ENCODE measurements at places on chromosomes 4 and X.

DNA sequence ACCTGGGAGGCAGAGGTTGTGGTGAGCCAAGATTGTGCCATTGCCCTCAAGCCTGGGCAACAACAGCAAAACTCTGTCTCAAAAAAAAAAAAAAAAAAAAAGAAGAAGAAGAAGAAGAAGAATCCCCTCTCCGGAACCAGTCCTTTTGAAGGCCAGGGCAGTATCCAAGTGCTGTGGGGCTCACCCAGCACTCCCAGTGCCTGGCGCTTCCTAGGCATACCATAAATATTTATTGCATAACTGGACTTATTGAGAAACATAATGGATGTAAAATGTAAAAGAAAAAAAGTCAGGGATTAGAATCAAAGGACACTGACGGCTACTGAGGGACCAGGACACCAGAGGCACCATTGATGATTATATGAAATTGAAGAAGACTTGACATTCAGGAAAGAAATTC is 162.1 kb upstream of the KIT start:
- no peak for DNase-seq

- DNase-seq: no peak
Measured at GRCh38 chrX:19334945-19335626, 8.6 kb upstream of the PDHA1 start.

DNA sequence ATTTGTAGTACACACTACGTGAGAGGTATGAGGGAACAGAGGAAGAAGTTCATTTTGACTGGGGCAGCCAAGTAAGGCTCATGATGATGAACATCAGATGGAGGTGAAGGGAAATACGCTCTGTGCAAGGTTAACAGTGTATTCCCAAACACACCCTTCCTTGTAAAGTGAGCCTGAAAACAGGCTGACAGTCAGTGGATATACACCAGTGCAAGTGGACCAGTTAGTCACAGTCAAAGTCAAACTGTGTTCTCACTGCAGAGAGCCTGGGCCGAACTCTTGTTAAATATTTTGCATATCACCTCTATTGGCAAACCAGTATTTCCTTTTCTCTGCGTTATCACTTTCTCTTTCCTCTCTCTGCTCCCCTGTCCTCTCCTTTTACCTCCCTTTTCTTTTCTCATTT is 23.4 kb upstream of the RHOH start:
- DNase-seq: no peak

DNA sequence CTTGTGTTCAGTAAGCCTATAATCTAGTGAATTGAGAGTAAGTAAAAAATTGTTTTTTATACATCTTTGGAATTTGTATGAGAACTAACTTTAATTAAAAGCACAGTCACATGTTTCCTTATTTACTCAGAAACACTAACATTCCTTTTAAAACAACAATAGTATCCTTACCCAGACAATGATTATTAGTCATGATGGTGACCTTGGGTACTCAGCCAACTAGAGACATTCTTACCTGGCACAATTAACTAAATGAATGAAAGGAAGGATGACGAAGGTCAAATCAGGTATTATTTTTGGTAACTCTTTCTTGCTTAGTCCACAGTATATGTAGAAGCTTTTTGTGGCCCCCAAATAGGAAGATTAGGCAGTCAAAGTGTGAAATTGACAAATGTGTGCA is 901.0 kb downstream of the FAT4 start:
- no peak for DNase-seq

DNA sequence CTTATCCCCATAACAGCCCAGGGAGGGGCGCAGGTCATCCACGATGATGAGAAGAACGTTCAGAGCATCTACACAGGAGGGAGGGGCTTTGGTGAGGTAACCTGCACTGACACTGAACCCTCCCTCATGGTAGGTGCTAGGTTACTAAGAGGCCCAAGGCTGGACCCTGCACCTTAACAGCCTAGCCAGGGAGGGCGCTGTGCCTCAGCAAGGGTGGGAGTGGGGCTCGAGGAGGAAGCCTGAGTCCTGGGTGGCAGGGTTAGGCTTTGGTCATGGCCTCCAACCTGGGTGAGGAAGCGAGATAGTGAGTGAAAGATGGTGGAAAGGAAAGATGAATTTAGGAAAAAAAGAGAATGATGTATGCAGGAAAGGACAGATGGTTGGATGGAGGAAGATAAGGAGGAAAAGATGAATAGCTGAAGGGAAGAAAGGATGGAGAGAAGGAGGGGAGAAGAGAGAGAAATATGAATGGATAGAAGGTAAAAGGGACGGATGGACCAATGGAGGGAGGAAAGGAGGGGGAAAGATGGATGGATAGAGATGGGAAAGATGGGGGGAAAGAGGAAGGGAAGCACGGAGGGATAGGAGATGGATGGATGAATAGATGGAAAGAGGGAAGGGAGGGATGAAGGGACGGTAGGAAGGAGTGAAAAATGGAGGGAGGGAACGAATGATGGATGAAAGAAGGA is 736 bp downstream of the IDS start:
- DNase-seq: no peak

DNA sequence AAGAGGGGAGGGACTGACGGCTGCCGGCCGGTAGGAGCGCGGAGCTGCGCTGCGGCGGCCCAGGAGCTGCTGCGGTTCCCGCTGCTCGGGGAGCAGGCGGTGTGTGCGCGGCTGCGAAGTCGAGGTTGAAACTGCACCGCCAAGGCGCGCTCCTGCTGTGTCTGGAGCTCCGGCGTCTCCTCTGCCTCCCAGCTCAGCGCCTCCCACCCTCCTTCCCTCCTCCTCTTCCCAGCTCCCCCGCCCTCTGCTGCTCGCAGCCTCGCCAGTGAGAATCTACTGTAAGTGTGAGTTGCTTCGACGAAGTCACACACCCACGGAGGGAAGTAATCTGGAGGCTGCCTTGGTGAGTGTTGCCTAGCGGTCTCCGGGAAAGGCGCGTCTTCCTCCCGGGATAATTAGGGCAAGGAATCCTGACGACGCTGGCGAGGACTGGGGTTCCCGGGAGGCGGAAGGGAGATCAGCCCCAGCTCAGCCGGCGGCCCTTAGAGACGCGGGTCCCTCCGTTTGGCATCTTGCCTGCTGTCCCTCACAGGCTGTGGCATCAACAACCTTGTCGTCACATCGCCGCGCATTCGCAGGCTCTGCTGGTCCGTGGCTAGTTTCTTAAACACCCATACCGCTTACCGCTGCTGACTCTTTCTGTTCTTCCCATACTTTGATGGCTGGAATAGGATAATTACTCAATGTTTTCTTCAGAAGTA is at the start of gene EPHA5:
Gene EPHA5, minus strand, starts transcription at position 159 of the 701 bp plus-strand sequence. CDS start 747 bp downstream, outside the sequence.
- peak; percentile 5 for DNase-seq

GRCh38 chr4:185019456-185020292 is 1.4 kb downstream of the HELT start:
- DNase-seq: no peak

- no peak for DNase-seq
Measured at GRCh38 chr4:26873391-26874026, 12.9 kb downstream of the STIM2 start.

DNA sequence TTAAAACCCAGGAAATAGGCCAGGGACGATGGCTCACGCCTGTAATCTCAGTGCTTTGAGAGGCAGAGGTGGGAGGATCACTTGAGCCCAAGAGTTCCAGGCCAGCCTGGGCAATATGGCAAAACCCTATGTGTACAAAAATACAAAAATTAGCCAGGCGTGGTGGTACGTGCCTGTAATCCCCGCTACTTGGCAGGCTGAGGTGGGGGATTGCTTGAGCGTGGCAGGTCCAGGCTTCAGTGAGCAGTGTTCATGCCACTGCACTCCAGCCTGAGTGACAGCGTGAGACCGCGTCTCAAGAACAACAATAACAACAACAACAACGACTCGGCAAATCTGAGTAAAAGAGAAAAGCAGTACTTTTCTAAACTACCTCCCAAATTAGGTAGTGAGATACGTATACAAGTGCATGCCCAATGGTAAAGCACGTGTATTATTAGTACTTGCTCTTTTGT is 13.0 kb upstream of the NDUFC1 start:
- DNase-seq: no peak

DNA sequence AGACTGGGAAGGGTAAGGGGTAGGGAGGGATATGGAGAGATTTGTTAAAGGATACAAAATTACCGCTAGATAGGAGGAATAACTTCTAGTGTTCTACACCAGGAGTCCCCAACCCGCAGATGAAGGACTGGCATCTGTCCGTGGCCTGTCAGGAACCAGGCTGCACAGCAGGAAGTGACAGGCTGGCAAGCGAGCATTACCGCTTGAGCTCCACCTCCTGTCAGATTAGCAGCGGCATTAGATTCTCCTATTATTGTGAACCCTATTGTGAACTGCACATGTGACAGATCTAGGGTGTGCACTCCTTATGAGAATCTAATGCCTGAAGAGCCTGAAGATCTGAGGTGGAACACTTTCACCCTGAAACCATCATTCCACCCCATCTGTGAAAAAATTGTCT is 27.9 kb upstream of the BBS7 start:
- DNase-seq: no peak

DNA sequence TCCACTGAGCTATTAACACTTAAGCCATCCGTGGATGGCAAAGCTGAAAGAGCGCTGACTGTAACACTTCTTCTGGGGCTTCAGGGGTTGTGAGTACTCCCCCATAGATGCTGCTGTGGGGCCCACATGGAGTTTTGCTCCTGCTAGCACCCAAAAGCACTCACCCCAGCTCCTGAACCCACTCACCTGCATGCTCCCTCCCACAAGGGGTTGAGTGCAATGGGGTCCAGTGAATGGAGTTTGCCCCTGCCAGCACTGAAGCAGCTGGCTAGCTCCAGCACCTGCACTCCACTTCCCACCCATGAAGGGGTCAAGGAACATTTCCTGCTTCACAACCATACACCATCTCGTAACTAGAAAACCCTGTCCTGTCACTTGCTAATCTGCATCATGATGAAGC is 78.9 kb downstream of the IL21 start:
- DNase-seq: no peak

DNA sequence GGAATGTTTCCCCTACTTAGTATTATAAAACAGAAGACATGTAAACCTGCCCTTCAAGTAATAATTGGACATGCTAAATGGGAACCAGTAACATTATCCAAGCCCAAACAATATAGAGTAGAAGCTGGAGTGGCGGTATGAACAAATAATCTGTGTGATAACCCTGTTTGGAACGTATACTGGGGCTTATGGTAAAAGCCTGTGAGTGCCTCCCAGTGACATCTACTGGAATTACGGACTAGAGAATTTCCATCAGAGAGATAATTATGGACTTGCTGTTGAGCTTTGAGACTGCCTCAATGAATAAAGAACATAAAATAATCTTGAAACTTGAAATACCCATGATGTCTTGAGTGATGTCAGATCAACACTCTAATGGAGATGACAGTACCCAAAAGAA is 406.3 kb upstream of the GRIA3 start:
- no peak for DNase-seq

- no peak for DNase-seq
Measured at GRCh38 chr4:150982557-150983233, 32.4 kb downstream of the LRBA start.

GRCh38 chrX:50211510-50211909 is 6.9 kb downstream of the CCNB3 start:
- no peak for DNase-seq

DNA sequence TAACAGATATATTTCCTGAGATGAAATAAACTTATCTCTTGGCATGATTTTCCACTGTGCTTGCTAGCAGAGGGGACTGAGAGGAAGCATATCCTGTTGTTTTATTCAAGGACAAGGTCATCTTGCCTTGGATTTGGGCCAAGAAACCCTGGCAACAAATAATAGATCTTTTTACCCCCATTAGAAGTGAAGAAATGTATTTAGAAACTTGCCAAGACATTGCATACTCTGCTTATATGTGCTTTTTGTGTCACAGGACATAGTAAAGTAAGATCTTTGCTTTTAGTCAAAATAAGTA is 170.2 kb downstream of the RAPGEF2 start:
- DNase-seq: no peak

DNA sequence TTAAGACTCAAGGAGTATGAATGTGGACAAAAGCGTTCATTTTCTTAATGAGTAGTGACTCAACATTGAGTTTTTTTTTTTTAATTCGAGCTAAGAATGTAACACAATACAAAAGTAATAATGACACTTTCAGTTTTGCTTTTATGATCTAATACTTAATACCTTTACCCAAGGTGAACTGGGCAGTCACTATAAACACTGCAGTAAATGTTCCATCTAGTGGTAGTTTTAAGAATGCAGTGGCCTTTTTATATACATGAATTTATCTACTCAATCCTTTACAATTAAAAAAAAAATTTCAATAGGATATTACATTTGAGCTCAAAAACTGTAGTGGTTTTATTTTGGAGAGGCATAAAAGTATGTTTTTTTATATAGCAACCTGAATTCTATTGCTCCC is 33.9 kb downstream of the PDK3 start:
- DNase-seq: no peak

- no peak for DNase-seq
Measured at GRCh38 chrX:41718481-41719235, 5.3 kb upstream of the GPR82 start.

GRCh38 chrX:149851864-149852263 is 29.1 kb upstream of the MAGEA8 start:
- no peak for DNase-seq

GRCh38 chrX:48196745-48197201 is at the start of gene SSX5:
Gene SSX5 (minus strand): TSS chrX:48196795. CDS start chrX:48195358, 1,437 bp downstream.
- DNase-seq: no peak

DNA sequence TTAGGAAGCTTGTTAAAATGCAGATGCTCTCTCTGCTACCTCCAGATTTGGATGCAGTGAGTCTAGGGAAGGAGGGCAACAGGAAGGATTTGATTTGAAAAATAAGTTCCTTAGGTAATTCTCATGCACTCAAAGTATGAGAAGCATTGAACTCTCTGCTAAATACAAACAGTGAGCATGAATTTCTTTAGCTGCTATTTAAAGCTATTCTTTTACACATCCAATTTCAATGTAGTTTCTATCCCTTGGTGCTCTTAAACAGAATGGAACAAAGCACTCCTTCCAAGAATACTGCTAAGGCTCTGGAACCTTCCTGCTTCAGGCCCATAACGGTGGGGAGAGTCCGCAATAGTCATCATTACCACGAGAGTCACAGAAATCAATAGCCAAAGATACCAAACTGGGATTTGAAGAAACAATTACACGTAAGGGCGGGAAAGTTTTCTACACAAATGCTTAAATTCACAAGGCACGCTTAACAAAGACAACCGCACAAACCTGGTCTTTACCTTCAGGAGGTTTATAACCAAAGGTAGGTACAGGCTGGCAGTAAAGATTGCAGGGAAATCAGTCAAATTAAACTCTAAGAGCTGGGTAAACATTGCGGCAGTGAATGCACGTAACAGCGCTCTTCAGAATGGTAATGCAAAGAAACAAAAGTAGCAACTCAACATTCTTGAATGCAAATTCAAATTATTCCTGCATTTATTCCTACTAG is 123.2 kb upstream of the NAP1L5 start:
- no peak for DNase-seq

GRCh38 chrX:143121477-143121876 is 95.7 kb downstream of the SPANXN4 start:
- DNase-seq: no peak

- no peak for DNase-seq
Measured at GRCh38 chr4:78345237-78345636, 206.3 kb upstream of the ANXA3 start.

- DNase-seq: no peak
Measured at GRCh38 chr4:156193106-156193505, 239.4 kb upstream of the CTSO start.

GRCh38 chr4:81687471-81687870 is 215.8 kb upstream of the RASGEF1B start:
- no peak for DNase-seq

GRCh38 chr4:6983544-6984142 is 59.5 kb upstream of the TADA2B start:
- no peak for DNase-seq

- no peak for DNase-seq
Measured at GRCh38 chr4:186149872-186150271, 41.5 kb upstream of the CYP4V2 start.
